H7 (cell line): ENCODE measurements at places on chromosomes 6 and 20.
A peak's percentile ranks its signal among the peaks of the same experiment; 100 is the strongest.

DNA sequence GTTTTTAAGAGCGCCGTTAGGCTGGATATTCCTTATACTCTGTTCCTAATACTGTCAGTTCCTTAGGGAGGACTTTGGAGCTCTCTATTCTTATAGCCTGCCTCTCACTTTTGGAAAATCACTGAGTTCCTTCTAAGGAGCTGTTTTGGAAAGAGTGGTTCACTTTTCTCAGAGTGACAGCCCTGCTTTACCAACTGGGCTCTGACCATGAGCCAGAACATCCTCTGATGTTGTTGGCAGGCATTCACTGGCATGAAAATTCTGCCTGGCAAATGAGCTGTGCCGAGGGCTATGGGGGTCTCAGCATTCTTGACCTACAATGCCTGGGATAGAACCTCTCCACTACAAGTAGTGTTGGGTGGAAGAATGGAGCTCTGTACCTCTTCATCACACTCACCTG is 14.9 kb upstream of the SEMG1 start:
- no peak for DNase-seq

DNA sequence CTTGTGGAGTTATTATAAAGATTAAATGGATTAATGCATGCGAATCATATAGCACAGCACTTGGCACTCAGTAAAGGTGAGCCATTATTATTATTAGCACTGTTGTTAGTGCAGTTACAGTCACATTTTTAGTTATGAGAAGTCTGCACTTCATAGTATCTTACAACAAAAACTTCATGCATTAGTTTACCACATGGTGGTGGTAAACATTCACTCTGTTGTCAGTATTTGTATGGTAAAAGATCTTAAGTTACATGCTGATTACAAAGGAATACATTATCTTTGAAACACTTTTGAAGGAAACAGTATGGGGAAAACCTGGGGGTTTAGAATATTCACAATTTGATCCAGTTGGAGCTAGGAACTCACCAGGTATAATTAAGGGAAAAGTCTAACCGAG is 20.8 kb downstream of the TMEM14A start:
- no peak for DNase-seq

- DNase-seq: no peak
Measured at GRCh38 chr6:156887623-156888269, 110.6 kb downstream of the ARID1B start.

DNA sequence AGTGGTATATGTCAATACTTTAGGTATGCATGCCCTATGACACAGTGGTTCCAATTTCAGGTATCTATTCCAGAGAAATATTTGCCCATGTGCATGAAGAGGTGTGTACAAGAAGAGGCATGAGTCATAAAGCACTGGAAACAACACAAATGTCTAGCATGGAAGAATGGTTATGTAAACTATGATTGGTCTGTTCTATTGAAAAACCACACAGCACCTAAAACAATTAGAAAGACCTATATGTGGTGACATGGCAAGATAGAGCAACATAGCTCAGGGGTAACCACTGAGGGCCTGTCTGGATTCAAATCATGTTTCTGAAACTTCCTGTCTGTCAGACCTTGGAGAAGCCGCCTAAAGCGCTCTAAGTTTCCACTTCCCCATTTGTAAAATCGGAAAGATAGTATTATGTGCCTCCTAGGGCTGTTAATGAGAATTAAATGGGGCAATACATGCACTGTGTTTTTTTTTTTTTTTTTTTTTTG is 76.0 kb upstream of the SHLD1 start:
- no peak for DNase-seq

DNA sequence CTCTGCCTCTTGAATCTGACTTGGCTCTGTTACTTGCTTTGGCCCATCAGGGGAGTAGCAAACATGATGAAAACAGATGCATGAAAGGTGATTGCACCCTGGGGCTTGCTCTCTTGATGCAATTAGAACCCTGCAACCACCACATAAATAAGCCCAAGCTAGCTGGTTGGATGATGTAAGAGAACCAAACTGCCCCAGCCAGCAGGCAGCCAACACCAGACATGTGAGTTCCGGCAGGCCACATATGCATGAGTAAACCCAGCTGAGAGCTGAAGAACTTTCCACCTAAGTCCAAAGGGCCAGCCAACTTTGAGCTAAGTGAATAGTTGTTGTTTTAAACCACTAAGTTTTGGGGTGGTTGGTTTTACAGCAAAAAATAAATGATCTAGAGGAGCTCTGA is 268.4 kb downstream of the FARS2 start:
- DNase-seq: no peak

DNA sequence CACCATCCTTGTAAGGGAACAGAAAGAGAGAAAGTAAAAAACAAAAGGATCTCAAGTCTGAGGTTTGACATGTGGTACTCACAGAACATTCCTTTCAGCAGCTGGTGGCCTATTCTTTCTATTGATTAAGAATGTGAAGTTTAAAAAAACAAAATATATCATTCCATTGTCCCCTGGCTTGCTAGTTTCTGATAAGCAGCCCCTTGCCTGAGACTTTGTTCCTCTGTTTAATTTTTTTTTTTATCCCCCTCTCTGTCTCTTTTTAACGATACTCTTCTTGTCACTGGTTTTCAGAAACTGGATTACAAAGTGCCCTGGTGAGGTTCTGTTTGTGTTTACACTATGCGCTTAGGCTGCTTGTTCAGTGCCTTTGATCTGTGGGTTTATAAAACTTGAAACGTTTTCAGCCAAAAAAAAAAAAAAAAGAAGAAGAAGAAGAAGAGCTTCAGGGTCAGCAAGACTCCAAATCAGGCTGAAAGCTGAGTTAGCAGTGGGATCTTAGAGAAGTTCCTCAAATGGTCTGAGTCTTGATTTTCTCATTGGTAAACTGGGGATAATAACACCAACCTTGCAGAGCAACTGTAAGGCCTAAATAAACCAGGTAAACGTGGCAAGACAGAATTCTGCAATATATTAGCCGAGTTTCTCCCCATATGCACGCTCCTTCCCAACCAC is 45.1 kb upstream of the SLC22A23 start:
- DNase-seq: no peak

- no peak for DNase-seq
Measured at GRCh38 chr6:128259730-128260685, 260.4 kb downstream of the PTPRK start.

GRCh38 chr6:140909156-140909555 is 1223.6 kb upstream of the GJE1 start:
- no peak for DNase-seq

- DNase-seq: no peak
Measured at GRCh38 chr20:48210111-48211027, 425.1 kb upstream of the SULF2 start.

DNA sequence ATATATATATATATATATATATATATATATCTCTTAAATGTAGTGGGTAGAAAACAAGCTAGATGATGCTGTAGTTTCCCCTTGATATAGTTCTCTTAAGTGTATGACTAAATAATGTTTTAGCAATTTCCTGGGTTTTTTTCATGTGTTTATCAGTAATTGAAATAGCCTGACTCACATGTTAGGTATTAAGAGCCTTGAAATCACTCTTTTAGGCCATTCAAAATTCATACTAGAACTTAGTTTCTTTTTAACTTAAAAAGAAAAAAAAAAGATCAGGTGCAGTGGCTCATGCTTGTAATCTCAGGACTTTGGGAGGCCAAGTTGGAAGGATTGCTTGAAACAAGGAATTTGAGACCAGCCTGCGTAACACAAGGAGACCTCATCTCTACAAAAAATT is 44.1 kb downstream of the NKX2-4 start:
- DNase-seq: no peak

DNA sequence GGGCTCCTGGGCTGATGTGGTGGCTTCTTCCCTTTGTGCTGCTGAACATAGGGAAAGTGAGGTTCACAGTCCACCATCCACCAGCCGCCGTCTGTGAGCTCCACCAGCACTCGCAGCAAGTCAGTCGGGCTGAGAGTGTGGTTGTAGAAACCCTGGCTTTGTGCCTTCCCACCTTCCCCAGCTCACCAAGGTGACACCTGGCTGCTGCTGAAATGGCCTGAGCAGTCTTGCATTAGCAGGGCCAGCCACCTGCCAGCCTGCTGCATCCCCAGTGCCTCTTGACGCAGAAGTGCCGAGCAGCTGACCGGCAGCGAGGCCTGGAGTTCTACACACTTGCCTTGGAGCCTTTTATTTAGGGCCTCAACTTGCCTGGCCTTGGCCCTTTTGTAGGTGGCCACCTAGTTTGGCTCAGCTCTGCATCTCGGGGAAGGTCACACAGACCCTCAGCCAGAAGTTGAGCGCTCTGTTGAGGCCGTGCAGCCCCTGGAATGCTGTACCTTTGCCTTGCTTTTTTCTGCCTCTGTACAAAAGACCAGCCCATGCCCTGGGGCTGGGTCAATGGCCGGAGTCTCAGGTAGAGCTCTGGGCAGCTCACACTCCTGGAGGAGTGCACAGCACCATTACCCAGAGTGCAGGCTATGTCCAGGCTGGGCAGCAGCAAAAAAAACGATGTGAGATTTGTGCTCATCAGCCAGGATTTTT is 76.5 kb downstream of the PTPN1 start:
- DNase-seq: peak; percentile 36

GRCh38 chr6:52724042-52724405 is 39.3 kb downstream of the GSTA2 start:
- DNase-seq: no peak

DNA sequence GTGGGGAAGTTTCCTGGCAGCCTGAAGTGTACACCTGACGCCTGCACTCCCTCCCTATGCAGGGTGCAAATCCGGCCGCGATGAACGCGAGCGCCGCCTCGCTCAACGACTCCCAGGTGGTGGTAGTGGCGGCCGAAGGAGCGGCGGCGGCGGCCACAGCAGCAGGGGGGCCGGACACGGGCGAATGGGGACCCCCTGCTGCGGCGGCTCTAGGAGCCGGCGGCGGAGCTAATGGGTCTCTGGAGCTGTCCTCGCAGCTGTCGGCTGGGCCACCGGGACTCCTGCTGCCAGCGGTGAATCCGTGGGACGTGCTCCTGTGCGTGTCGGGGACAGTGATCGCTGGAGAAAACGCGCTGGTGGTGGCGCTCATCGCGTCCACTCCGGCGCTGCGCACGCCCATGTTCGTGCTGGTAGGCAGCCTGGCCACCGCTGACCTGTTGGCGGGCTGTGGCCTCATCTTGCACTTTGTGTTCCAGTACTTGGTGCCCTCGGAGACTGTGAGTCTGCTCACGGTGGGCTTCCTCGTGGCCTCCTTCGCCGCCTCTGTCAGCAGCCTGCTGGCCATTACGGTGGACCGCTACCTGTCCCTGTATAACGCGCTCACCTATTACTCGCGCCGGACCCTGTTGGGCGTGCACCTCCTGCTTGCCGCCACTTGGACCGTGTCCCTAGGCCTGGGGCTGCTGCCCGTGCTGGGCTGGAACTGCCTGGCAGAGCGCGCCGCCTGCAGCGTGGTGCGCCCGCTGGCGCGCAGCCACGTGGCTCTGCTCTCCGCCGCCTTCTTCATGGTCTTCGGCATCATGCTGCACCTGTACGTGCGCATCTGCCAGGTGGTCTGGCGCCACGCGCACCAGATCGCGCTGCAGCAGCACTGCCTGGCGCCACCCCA is 1.2 kb downstream of the GPR6 start:
- peak; percentile 59 for DNase-seq

DNA sequence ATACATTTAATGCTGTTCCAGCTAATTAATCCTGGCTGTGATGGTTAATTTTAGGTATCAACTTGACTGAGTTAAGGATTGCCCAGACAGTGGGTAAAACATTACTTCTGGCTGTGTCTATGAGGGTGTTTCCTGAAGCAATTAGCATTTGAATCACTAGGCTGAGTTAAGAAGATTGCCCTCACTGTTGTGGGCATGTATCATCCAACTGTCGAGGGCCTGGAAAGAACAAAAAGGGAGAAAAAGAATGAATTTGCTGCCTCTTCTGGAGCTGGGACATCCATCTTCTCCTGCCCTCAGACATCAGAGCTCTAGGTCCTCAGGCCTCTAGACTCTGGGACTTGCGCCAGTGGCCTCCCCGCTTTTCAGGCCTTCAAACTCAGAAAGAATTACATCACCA is 34.3 kb downstream of the SDHAF4 start:
- DNase-seq: peak; percentile 34

- DNase-seq: no peak
Measured at GRCh38 chr6:10526156-10526555, 5.0 kb downstream of the GCNT2 start.

DNA sequence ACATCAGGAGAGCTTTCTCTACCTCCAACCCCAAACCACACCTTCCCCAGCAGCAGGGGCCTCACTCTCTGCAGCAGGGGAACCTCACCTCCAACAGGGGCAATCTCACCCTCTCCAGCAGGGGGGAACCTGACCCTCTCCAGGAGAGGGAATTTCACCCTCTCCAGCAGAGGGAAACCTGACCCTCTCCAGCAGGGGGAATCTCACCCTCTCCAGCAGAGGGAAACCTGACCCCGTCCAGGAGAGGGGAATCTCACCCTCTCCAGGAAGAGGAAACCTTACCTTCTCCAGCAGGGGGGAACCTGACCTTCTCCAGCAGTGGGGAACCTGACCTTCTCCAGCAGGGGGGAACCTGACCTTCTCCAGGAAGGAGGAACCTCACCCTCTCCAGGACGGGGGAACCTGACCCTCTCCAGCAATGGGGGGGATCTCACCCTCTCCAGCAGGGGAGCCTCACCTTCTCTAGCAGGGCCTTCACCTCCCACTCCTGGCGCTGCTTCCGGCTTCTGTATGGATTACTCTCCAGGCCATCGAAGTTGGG is 3.1 kb downstream of the B3GALT4 start:
- DNase-seq: peak; percentile 85

- no peak for DNase-seq
Measured at GRCh38 chr20:60372822-60373221, 414.6 kb downstream of the CDH26 start.

- DNase-seq: no peak
Measured at GRCh38 chr6:44080561-44081521, 46.4 kb downstream of the MRPL14 start.

DNA sequence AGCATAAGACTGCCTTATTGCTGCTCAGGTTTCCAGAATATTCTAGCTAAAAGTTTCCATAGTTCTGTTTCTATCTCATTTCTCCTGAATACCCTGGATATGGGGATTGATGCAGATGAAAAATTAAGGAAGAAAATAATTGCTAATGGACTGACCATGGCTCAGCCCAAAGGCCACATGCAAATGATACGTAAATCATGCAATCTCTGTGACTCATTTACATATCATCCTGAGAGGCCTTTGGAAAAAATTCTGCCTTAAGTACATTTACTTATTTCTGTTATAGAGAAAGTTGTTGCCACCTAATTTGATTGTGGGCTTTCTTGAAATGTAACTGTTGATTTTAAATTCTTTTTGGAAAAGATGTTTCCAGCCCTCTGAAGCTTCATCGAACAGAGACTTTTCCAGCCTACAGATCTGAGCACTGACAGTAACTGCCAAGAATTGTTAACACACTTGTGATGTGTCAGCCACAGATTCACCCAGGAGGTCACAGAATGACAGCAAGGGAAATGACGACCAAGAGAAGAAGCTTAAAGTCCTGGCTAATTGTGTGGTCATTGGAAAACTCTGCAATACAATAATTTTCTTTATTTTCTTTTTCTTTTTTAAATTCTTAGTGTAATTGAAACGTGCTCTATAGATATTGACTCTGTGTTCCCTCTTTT is 174.8 kb downstream of the DOK5 start:
- no peak for DNase-seq

GRCh38 chr6:36735110-36736071 is 37.8 kb downstream of the RAB44 start:
- no peak for DNase-seq
